ENCODE measurements at places on chromosomes 1 and 21. TPM values are rescaled to one million over a fixed set of nuclear protein-coding genes. Genes with fewer than 3 reads are reported as not detected.

GRCh38 chr1:77227381-77227780 lies 8.2 kb upstream of the PIGK start:
- H3K27me3 ChIP-seq: no peaks in the 10 kb centered on the region
- DNase-seq: no peak

DNA sequence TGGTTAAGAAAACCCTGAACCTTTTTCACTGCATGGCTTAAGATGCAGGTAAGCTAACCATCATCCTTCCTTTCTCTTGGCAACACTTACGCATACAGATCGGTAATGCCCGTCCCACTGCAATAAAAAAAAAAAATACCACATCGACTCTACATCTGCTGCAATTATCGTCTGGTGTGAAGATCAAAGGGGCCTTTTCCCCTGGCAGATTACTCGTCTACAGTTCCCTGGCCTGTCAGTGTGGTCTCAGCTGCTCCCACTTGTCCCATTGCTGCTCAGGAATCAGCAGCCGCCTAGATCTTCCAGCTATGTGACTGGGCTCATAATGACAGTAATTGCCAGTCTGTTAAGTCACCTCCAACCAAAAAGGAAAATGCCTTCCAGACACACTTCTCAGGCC lies 133.1 kb downstream of the SETD4 start:
- no peaks in the 10 kb centered on the region for H3K27me3 ChIP-seq
- DNase-seq: no peak
- no peaks in the 10 kb centered on the region for H3K36me3 ChIP-seq
- no peaks in the 10 kb centered on the region for H3K4me1 ChIP-seq

GRCh38 chr1:164602101-164602422 lies 43.1 kb downstream of the PBX1 start:
- no peaks in the 10 kb centered on the region for H3K27me3 ChIP-seq
- peaks cover 16% of the 10 kb centered on the region for H3K36me3 ChIP-seq
- peak overlapping the region; percentile 94 for H3K27ac ChIP-seq
- peaks cover 18% of the 10 kb centered on the region for H3K4me1 ChIP-seq

DNA sequence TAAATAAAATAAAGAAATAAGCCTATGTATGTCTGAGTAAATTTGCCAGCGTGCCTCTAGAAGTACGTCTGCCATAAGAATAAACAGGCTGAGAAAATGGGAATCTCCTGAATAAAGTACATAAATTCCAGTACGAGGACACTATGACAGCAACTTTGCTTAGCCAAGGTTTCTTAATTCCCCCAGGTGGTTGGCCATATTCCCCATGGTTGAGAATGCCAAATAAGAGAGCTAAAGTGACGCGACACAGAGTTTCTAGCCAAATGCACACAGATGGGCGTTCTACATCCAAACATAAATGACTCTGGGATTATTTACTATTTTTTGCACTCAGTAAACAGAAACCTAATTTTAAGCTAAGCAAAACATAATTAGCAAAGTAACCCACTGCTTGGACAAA lies 19.5 kb downstream of the KCNH1 start:
- no peaks in the 10 kb centered on the region for H3K4me1 ChIP-seq
- no peak for DNase-seq
- H3K27me3 ChIP-seq: no peaks in the 10 kb centered on the region
- H3K4me3 ChIP-seq: no peak overlapping the region
- no peak overlapping the region for H3K27ac ChIP-seq

GRCh38 chr1:203448521-203449061 lies 27.0 kb upstream of the PRELP start:
- no peak overlapping the region for H3K27ac ChIP-seq
- H3K4me1 ChIP-seq: no peaks in the 10 kb centered on the region
- no peak for DNase-seq
- peaks cover 3% of the 10 kb centered on the region for H3K36me3 ChIP-seq
- no peaks in the 10 kb centered on the region for H3K27me3 ChIP-seq

GRCh38 chr1:155776414-155776813 lies 80.6 kb downstream of the GON4L start:
- no peak overlapping the region for H3K27ac ChIP-seq
- no peaks in the 10 kb centered on the region for H3K27me3 ChIP-seq
- H3K4me3 ChIP-seq: no peak overlapping the region
- H3K4me1 ChIP-seq: no peaks in the 10 kb centered on the region

GRCh38 chr1:182677397-182678098 lies 6.8 kb downstream of the RGS8 start:
- H3K36me3 ChIP-seq: no peaks in the 10 kb centered on the region
- no peaks in the 10 kb centered on the region for H3K27me3 ChIP-seq
- no peak overlapping the region for H3K4me3 ChIP-seq
- no peak for DNase-seq

- DNase-seq: no peak
- no peaks in the 10 kb centered on the region for H3K27me3 ChIP-seq
- H3K4me3 ChIP-seq: no peak overlapping the region
- no peaks in the 10 kb centered on the region for H3K36me3 ChIP-seq
- H3K4me1 ChIP-seq: no peaks in the 10 kb centered on the region
- H3K27ac ChIP-seq: no peak overlapping the region
Measured at GRCh38 chr1:19391596-19391981, 79.5 kb downstream of the SLC66A1 start.

DNA sequence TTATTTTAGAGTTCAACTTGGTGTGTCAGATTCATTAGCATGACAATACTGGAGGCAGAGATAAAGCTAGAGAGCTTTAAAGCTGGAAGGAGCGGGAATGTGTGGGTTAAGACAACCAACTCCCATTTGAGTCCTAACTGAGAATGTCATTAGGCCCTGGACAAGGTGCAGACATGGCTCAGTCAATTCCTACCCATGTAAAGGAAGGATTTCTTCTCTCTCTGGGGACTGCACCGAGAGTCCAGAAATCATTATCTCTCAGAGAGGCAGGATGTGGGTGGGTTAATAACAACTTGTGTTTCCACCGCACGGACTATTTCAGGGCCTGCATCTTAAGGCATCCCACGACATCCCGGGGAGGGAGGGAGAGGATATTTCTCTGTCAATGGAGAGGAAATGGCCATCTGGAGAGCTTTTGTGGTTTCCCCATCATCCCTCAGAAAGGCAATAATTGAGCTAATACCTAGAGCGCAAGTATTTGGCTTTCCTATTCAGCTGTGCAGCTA lies 46.7 kb upstream of the SARS1 start:
- H3K4me1 ChIP-seq: no peaks in the 10 kb centered on the region
- DNase-seq: no peak
- no peak overlapping the region for H3K4me3 ChIP-seq
- no peaks in the 10 kb centered on the region for H3K36me3 ChIP-seq
- H3K27me3 ChIP-seq: no peaks in the 10 kb centered on the region

DNA sequence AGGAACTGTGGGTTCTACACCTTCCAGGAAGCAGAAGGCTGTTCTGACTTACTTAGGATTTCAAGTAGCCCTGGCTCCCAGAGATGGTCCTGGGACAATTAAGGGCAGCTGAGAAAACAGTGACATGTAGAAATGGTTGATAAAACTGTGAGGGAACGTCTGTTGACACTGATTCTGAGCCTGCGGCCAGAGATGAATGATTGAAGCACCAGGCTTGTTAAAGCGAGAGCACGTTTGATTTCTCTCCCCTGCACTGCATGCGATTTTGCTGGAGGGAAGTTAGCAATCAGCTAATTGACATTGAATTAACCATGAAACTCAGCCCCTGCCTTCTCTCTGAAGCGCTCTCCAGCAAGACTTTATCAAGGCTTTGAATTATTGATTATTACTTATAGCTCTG lies 29.9 kb upstream of the POU3F1 start:
- H3K27ac ChIP-seq: no peak overlapping the region
- no peak overlapping the region for H3K4me3 ChIP-seq
- no peaks in the 10 kb centered on the region for H3K4me1 ChIP-seq
- no peak for DNase-seq

DNA sequence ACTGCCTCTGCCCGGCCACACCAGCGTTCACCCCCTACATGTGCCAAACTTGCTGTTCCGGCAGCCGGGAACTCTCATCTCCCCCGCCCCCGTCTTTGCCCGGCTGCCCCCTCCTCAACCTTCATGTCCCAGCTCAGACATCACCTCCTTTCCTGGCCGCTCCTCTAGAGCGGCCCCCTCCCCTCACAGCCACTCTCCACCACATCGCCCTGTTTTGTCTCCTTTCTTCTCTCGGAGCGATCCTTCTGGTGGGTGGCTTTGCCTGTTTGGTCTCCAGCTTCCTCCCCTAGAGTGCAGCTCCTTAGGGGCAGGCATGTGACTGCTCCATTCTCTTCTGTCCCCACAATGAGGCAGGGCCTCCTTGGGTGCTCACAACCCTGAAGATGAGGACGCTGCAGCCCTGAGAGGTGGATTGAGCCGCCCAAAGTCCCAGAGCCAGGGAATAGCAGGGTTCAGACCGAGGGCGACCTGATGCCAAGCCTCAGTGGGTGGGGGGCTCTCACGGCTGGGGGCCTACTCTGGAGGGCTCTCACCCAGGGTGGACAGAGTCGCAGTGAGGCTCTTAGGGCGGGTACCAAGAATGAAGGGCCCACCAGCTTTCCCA lies 44.9 kb upstream of the ECE1 start:
- H3K4me3 ChIP-seq: peak overlapping the region; percentile 47
- H3K4me1 ChIP-seq: no peaks in the 10 kb centered on the region
- H3K27ac ChIP-seq: no peak overlapping the region
- H3K36me3 ChIP-seq: no peaks in the 10 kb centered on the region

- no peak overlapping the region for H3K27ac ChIP-seq
- H3K27me3 ChIP-seq: no peaks in the 10 kb centered on the region
- no peaks in the 10 kb centered on the region for H3K4me1 ChIP-seq
- no peak overlapping the region for H3K4me3 ChIP-seq
- H3K36me3 ChIP-seq: no peaks in the 10 kb centered on the region
Measured at GRCh38 chr1:206955476-206956451, 9.5 kb upstream of the PIGR start.

GRCh38 chr1:199701726-199702125 lies 325.8 kb upstream of the NR5A2 start:
- no peak overlapping the region for H3K4me3 ChIP-seq
- no peak for DNase-seq
- H3K4me1 ChIP-seq: no peaks in the 10 kb centered on the region

- no peak overlapping the region for H3K27ac ChIP-seq
- no peak for DNase-seq
- H3K27me3 ChIP-seq: no peaks in the 10 kb centered on the region
- H3K4me1 ChIP-seq: no peaks in the 10 kb centered on the region
- no peak overlapping the region for H3K4me3 ChIP-seq
- no peaks in the 10 kb centered on the region for H3K36me3 ChIP-seq
Measured at GRCh38 chr1:194341587-194341986, 1155.2 kb upstream of the B3GALT2 start.

- no peaks in the 10 kb centered on the region for H3K36me3 ChIP-seq
- no peak within 1 kb of the TSS for H3K27ac ChIP-seq
- no peak within 1 kb of the TSS for H3K4me3 ChIP-seq
- no peaks in the 10 kb centered on the region for H3K27me3 ChIP-seq
Measured at GRCh38 chr1:145707183-145707867, at the start of gene PDZK1. TSS of gene PDZK1 (minus strand) at chr1:145707368. CDS start at chr1:145688021, 19,347 bp downstream.

DNA sequence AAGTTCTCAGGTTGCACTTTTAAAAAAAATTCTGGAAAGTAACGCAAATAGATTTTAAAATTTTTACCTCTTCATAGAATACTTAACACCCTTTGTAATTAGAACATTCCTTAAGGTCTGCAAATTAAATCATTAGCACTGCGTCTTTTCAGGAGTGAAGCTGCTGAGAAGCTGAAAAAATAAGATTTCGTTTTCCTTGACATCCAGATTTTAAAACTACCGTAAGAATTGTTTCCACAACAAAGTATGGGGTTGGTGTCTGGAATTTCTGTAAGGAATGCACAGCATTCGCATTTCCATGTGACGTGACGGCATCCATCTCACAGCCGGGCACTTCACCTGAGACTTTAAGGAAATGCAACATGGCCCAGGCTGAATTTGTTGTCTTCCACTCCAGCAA lies 76.3 kb upstream of the COX20 start:
- H3K4me1 ChIP-seq: peaks cover 2% of the 10 kb centered on the region
- H3K27ac ChIP-seq: peak overlapping the region; percentile 39
- H3K27me3 ChIP-seq: no peaks in the 10 kb centered on the region
- no peak overlapping the region for H3K4me3 ChIP-seq
- DNase-seq: no peak
- H3K36me3 ChIP-seq: peaks cover 8% of the 10 kb centered on the region

Gene LEMD1
- 11.9 TPM for total RNA-seq

Gene TIPRL
- total RNA-seq: 24.0 TPM

Gene PADI3
- 2.5 TPM for total RNA-seq

Gene LIN28A
- total RNA-seq: 1,267 TPM

Gene CCDC18
- total RNA-seq: 19.5 TPM

Gene FAM131C
- total RNA-seq: 0.48 TPM

Gene ANGPTL1
- not detected for total RNA-seq

All from H9 (cell line).